Right ventricle myocardium superior (tissue), 1 donor: ENCODE measurements at places on chromosomes 1 and 21.
A peak's percentile ranks its signal among the peaks of the same experiment; 100 is the strongest.

DNA sequence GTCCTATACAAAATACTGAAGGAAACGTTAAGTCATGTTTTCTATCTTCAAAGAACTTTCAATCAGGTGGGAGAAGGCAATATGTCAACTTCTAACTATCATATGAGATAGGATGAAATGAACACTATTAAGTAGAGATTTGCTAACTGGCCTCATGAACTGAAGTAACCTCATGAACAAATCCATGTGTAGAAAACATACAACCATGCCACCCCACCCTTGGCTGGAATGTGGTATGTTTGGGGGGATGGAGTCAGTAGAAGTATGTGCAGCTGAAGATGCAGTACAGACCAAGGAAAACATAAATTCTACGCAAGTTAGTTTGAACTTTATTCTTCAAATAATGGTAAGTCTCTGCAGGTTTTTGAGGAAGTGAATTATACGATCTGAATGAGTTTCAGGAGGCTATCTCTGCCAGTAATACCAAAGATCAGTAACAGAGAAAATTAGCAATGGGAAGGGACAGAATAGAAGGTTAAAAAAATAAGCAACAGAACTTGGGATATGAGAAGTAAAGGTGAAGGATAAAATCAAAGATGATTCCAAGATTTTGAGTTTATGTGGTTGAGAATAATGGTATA, 4.5 kb downstream of the TRMT1L start:
- DNase-seq, result no peak

GRCh38 chr1:21624571-21625389, 44.4 kb downstream of the RAP1GAP start:
- no peak for DNase-seq

GRCh38 chr1:73056826-73057225, 774.5 kb upstream of the NEGR1 start:
- DNase-seq, result no peak

DNA sequence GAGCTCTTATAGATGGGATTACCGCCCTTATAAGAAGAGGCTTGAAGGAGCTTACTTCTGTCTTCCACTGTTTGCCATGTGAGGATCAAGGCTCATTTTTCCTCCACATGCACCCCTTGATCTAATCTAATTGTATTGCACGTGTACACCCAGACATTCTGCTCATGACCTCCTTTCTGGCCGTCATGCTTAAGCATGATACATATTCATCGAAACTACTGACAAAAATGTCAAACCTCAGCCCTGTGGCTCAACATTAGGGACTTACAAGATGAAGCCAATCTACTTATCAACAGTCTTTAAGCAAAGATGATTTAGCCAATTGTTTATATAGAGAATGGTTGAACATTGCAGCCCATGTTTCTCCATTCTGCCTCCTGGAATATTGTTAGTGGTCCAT, 127.6 kb downstream of the XCL2 start:
- DNase-seq, result no peak

DNA sequence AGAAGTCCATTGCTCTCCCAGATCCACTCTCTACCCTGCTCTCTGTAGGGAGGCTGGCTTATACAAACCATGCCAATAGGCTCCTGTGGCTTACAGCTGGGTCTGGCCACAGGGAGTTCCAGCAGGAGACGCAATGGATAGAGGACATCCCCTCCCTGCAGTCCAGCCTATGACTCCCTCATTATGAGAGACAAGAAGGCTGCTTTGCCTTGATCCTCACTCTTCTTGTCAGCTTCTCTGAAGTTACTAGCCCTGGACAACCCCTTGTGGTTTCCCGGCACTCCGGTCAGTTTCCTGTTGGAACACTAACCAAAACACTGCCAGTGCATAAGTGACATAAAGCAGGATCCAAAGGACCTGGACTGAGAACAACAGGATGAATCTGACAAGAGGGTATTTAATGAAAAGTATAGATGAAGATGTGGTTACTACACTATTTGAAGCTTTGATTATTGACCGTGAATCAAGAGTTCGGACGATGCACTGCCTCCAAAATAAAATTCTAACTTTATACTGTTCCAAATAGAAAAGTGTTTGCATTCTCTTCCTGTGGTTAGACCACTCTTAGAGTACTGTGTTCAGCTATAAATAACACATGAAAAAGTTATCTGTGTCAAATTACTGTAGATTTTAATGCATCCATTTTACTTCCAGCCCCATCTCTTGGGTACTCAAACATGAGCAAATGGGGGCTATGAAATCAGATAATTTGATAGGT, 32.7 kb upstream of the ZNF326 start:
- no peak for DNase-seq

- DNase-seq, result no peak
Measured at GRCh38 chr21:43684424-43684823, 25.1 kb downstream of the RRP1B start.

- DNase-seq, result no peak
Measured at GRCh38 chr1:18972531-18972930, 16.1 kb upstream of the IFFO2 start.

- peak; percentile 61 for DNase-seq
Measured at GRCh38 chr1:164559342-164560051, 513 bp downstream of the PBX1 start.
